SHP77 (cell line): ENCODE measurements at places on chromosomes 5 and 9.

- no peak for DNase-seq
These were observed 192.8 kb upstream of the ANKH start for GRCh38 chr5:15064396-15064795.

- DNase-seq = no peak
These were observed 177.6 kb downstream of the DEPDC1B start for GRCh38 chr5:60522292-60522905.

DNA sequence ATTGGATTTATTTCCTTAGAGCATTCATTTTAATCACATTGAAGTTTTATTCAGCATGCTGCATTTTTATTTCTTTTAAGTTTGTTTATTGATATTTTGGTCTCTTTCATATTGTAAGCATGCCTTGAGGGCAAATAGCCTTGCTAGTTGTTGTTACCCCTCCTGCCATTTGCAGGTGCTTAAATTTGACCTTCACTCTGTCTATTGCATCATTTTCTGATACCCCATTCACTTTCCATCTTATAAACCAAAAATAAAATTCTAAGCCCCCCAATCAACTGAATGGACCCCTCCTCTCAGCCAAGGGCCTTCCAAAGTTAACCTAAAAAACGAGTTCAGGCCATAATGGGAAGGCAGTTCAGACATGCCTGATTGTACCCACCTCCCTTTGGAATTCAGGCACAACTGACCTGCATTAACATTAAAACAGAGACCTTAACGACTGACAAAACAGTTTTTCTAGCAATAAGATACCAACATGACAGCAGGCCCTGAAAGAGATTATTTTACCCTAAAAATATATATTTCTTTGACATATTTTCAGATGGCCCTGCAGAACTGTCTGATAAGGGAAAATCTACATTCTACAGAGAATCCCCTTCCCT lies 32.1 kb downstream of the TARS1 start:
- no peak for DNase-seq

DNA sequence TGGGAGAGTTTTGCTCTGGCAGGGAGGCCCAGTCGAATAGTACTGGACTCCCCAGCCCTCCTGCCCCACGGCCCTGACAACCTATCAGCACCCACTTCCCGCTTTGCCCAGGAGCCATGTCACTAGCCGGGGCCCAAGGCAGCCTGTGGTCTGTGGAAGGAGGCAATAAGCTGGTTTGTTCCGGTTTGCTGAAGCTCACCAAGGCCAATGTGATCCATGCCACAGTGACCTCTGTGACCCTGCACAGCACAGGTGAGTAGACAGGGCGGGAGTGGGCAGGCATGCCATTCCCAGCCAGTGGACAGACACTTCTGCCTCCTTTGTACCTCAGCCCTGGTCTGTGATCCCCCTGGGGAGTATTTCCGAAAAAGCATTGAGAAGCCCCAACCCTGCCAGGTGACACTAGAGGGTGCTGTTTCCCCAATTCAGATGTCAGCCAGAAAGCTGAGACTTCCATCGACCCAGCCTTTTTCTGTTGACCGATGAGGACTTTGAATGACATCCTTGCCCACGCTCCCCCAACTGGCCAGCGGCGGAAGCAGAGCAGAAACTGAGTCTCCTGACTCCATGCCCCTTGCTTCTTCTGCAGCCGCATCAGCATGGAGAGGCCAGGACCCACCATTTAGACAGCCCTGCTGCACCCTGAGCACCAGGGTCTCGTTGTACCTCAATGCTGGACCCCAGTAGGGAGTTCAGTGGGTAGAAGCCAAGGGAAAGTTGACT lies 9.6 kb downstream of the PCYOX1L start:
- peak; percentile 85 for DNase-seq

DNA sequence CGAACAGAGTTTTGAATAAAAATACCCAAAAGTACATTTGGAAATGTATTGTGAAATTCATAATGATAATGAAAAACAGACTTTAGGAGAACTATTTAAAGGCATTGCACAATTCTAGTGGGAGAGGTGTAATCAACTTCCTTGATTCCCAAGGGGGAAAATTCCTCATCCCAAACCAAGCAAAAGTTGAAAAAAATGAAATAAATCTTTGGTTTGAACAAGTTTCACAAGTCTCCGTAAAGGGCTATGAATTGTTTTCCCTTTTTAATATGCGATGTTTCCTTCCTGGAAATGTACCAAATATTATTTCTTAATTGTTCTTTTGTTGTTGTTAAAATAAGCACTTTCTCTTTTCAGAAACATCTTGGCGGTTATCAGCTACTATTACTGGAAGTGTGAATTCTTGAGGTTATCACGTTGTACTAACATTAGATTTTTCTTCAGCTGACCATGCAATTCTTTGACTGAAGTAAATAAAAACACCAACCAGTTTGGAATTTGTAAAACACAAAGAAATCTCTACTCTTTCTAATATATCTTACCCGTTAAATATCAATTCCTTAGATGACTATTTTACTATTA lies 59.3 kb downstream of the SVEP1 start:
- no peak for DNase-seq

DNA sequence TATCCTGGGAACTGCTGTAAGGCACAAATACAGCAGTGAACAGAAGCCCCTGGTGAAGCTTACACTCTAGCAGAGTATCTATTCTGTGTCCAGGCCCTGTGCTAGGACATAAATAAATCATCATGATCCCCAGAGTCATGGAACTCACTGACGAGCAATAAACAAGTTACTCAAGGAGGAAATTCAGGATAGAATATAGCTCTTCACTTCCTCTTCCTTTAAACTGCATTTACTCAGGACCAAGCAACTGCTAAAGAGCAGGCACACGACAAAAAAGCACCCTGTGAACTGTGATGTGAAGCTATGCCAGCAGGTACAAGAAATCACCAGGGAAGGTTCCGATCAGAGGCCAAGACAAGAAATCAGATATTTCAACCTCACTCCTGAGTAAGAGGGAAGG lies 47.8 kb upstream of the NR5A1 start:
- DNase-seq = no peak

- no peak for DNase-seq
These were observed 10.0 kb downstream of the DUSP1 start for GRCh38 chr5:172760959-172761358.
